D341Med (cell line): ENCODE measurements at places on chromosomes 7 and 10.

GRCh38 chr10:99530108-99531025, 2.4 kb upstream of the NKX2-3 start:
- no peak for DNase-seq

GRCh38 chr10:123990889-123991288, 99.3 kb upstream of the CPXM2 start:
- DNase-seq, result peak; percentile 0

DNA sequence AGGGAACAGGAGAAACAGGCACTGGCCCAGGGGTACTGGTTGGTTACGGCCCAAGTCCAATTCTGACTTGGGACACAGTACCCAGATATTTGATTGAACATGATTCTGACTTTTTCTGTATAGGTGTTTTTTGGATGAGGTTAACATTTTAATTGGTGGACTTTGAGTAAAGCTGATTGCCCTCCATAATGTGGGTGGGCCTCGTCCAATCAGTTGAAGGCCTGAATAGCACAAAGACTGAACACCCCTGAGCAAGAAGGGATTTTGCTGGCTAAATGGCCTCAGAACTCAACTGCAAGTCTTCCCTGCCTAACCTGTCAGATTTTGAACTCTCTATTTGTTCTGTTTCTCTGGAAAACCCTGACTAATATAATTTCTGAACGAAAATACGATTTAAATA, 222.6 kb downstream of the TEX36 start:
- no peak for DNase-seq

DNA sequence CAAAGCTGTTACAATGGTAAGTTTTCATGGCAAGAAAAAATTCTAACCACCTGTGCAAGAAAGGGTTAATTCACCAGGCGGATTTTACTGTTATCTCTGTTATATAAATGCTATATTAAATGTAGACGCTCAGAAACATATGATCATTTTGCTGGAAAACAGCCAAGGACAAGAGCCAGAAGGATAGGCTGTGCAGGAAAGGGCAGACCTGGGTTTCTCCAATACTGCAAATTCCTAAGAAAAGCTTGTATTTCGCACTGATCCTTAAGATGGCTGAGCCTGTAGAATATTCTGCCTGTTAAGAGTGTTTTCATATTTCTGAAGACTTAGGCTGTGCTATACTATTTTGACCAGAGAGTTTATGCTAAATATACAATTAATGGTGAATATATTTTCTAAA, 564.1 kb upstream of the KCND2 start:
- no peak for DNase-seq

- no peak for DNase-seq
These were observed 11.7 kb downstream of the CREB5 start for GRCh38 chr7:28423918-28424514.

DNA sequence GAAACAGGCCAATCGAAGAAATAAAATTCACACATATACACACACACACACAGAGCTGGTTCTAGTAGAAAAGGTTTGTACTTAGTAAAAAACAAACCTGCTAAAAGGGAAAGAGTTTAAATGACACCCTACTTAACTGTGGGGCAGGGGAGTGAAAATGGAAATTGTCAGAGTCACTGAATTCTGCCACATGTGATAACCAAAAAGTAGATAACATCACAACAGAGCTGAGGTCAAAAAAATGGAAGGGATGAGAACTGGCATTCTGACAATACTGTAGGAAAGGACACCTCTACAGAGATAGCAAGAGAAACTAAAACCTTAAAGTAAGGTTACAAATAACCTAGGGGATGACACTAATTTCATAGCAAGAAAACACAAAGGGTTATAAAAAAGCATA, 74.6 kb downstream of the CACUL1 start:
- no peak for DNase-seq

GRCh38 chr7:157515342-157516041, 178.7 kb downstream of the DNAJB6 start:
- DNase-seq, result no peak

GRCh38 chr10:71036297-71036966, 148.1 kb upstream of the PCBD1 start:
- no peak for DNase-seq

DNA sequence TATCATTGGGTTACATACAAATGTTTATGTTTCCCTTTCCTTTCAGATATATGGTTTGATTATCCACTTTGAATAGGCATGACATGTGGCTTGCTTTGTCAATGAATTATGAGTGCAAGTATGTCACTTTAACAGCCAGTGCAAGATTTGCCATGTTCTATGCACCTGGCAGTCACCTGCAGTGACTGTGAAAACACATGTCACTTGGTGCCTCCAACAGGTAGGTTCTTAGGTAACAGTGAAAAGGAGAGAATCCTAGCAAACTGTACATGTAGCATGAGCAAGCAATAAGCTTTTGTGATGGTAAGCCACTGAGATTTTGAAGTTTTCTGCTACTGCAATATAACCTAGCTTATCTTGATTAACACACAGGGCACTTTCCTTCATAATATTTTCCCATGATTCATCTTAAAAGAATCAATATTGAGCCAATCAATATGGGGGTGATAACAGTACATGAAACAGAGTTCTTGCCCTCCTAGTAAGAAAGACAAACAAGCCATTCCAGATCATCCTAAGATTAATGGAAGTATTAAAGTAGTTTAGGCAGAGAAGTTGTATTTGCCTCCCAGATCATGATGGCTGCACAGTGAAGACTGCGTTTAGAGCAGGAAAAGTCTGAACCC, 7.9 kb upstream of the RALA start:
- no peak for DNase-seq

- no peak for DNase-seq
These were observed 82.0 kb downstream of the MKI67 start for GRCh38 chr10:128044186-128044585.

- DNase-seq, result no peak
These were observed 130.9 kb downstream of the KCNMA1 start for GRCh38 chr10:77506517-77507200.

DNA sequence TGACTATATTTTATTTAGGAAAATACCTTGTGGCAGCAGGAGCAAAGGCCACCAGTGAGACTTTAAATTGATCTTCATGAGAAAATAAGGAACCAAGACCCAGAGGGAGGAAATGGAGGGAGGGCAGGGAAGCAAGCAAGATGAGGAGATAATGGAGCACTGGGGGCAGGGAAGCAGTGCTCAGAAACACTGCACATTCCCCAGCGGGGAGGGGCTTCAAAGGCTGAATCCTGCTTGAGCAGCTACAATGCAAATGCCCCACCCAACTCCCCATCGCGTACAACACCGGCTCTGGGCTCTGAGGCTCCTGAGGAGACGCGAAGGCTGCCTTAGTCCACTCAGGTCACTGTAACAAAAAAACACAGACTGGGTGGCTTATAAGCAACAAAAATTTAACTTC, 503.8 kb downstream of the GRID1 start:
- DNase-seq, result no peak

DNA sequence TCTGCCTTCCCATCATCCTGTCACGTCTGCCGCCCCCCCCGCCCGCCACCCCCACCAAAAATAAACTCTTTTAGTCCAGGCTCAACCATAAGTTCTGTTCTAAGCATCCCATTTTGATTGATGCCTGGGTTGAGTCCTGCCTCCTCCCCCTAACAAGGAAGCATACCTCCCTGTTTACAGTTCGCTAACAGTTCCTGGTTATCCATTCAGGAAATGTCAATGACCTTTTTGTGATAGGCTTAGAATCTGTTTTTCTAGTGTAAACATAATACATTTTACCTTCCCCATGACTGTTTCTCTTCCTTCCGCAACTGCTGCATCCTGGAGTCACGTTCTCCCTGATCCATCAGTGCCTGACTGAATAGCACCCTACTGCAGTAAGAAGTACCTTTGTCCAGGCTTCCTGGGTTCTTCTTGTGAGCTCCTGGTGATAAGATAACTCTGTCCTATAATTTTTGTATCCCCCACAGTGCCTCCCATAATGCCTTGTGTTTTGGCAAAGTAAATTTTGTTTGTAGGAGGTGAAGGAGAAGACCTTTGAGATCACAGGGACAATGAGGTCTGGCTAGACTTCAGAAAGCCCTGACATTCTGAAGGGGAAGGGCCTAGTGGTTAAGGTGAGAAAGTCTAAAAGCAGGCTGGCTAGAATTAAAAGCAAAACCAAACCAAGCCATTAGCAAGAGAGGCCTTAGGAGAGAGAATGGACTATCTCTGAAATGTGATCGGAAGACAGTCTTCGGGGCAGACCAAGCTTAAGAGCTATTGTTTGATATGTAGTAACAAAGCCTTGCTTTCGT, 7.3 kb downstream of the AGFG2 start:
- no peak for DNase-seq

DNA sequence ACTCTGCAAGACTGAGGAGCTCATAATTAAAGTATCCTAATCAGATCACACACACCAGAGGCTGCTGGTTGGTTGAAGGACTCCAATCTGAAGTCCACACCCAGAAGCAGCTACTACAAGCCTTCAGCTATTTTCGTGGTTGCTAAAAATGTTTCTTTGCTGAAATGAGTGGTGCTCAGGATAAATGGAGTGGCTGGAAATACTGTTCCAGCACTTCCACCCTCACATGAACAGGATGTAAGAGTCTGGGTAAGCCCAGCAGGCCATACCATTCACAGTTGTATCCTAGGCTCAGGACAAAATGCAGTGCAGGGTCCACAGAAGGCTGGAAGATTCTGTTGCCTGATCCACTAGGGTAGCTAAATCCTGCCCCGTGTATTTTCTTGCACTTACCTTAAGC, 34.1 kb downstream of the AFAP1L2 start:
- no peak for DNase-seq

GRCh38 chr10:1947464-1948003, 210.2 kb upstream of the ADARB2 start:
- DNase-seq, result no peak

DNA sequence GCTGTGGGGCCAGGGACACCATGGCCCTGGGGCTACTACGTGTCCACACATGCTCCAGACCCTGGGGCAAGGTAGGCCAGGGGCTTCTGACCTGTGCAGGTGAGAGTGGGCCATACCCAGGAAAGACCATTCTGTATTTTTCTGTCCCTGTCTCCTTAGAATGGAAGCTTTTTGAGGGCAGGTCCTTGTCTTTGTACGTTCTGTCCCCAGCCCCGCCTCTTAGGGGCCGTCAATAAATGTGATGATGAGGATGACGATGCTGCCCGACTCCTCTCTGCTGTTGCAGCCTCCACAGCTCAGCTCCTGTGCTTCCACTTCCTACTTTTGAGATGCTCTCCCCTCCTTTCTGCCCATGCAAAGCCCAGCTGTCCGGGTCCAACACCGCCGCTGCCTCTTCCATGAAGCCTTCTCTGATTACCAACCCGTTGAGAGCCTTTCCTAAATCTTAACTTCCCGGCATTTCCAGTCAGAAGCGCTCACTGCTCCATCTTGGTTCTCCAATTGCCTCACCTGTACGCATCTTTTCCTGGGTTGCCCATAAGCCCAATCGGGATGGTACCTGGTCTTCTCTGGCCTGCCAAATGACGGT, 4.3 kb downstream of the VPS37D start:
- DNase-seq, result no peak

- no peak for DNase-seq
These were observed 1.6 kb downstream of the C1GALT1 start for GRCh38 chr7:7183838-7184463.

- DNase-seq, result no peak
These were observed 1.9 kb downstream of the SAP25 start for GRCh38 chr7:100571829-100572116.

DNA sequence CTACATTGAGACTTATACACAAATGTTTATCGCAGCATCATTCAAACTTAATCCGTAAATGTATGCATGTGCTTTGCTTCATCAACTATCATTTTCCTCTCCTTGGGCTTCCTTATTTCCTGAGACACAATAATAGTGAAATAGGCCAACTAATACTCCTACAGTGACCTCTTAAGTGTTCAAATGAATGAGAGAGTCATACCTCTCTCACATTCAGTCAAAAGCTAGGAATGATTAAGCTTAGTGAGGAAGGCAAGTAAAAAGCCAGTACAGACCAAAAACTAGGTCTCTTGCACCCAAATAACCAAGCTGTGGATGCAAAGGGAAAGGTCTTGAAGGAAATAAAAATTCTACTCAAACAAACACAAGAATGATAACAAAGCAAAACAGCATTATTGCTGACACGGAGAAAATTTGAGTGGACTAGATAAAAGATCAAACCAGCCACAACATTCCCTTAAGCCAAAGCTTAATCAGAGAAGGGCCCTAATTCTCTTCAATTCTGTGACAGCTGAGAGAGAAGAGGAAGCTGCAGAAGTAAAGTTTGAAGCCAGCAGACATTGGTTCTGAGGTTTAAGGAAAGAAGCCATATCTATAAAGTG, 72.3 kb downstream of the GLCCI1 start:
- DNase-seq, result no peak

DNA sequence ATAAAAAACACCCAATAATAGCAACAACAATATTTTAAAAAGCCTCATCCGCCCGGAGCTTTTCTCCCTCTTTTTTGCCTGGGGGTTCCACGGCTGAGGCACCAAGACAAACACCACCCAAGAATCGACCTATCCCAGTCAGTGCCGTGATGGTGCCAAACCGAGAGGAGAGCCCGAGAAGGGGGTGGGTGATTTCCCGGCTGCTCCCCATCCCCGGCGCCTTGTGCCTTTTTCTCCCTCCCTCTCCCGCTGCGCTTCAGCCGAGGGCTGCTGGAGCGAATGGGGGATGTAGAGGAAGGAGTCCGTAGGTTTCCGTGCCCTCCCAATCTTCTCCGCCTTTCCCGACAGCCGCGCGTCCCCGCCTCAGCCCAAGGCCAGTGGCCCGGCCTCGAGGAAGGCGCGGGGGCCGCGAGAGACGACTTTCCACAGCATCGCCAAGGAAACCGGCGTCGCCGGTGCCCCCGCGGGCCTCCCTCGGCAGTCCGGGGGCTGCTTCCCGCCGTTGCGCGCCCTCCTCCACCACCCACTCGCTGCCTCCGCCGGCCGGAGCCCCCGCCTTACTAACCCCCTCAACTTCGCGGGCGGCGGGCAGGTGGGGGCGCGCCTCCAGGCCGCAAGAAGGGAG, 1.3 kb downstream of the EGR2 start:
- no peak for DNase-seq

GRCh38 chr10:70561070-70561469, 41.5 kb downstream of the PRF1 start:
- DNase-seq, result no peak

DNA sequence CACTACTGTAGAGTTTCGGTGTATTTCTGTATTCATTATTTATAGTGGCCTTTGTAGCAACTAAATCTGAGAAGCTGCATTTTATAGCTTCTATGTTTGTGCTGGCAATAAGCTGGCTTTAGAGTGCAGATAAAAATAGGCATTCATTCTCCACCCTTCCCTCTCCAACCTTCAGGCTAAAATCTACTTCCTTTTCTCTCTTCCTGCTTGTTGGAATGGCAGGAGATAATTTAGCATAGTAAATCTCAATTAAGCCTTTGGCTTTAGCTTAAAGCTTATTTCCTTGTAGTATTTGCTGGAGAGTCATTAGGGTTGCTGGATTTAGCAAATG, 58.5 kb downstream of the CPVL start:
- no peak for DNase-seq
